ENCODE measurements at places on chromosomes 7 and 10. TPM values are rescaled to one million over a fixed set of nuclear protein-coding genes. Genes with fewer than 3 reads are reported as not detected.

The HPS6 gene
- 5.2 TPM for polyA plus RNA-seq

The SUV39H2 gene
- polyA plus RNA-seq, result 2.1 TPM

The CREB5 gene
- 2.5 TPM for polyA plus RNA-seq

The CRHR2 gene
- polyA plus RNA-seq, result 0.66 TPM

The SVIL gene
- polyA plus RNA-seq, result 8.6 TPM

The ZEB1 gene
- 4.8 TPM for polyA plus RNA-seq

The SLC18A2 gene
- polyA plus RNA-seq, result 5.9 TPM

The SLC18A3 gene
- not detected for polyA plus RNA-seq

The FOXI2 gene
- polyA plus RNA-seq, result 0.05 TPM

The MYOF gene
- polyA plus RNA-seq, result 4.7 TPM

The OPALIN gene
- not detected for polyA plus RNA-seq

The SUFU gene
- polyA plus RNA-seq, result 2.6 TPM

The PIK3CG gene
- 0.09 TPM for polyA plus RNA-seq

The PVRIG gene
- polyA plus RNA-seq, result not detected

The CLDN4 gene
- 75.2 TPM for polyA plus RNA-seq

The CHST12 gene
- 7.0 TPM for polyA plus RNA-seq

The SCIN gene
- 3.3 TPM for polyA plus RNA-seq

The ABCA13 gene
- polyA plus RNA-seq, result 0.33 TPM

The GIMAP8 gene
- polyA plus RNA-seq, result 2.2 TPM
